ENCODE measurements at places on chromosomes 3 and 15. TPM values are rescaled to one million over a fixed set of nuclear protein-coding genes. Genes with fewer than 3 reads are reported as not detected.

SCAANT1 gene
- 8.0 TPM for total RNA-seq

ILDR1 gene
- 0.28 TPM for total RNA-seq

PPP2R3A gene
- 0.40 TPM for total RNA-seq

FBXW12 gene
- not detected for total RNA-seq

COLQ gene
- 60.7 TPM for total RNA-seq

CHMP2B gene
- 29.1 TPM for total RNA-seq

UQCC5 gene
- total RNA-seq, result 7.3 TPM

PIAS1 gene
- 99.2 TPM for total RNA-seq

RPL39L gene
- 6.6 TPM for total RNA-seq

PGBD4 gene
- 4.2 TPM for total RNA-seq

GABRR3 gene
- not detected for total RNA-seq

ACTC1 gene
- not detected for total RNA-seq

ZCWPW2 gene
- total RNA-seq, result not detected

IQGAP1 gene
- total RNA-seq, result 431 TPM

TGM4 gene
- total RNA-seq, result not detected
